WTC11 (cell line): ENCODE measurements at places on chromosomes 13 and 19. TPM values are rescaled to one million over a fixed set of nuclear protein-coding genes. Genes with fewer than 3 reads are reported as not detected.

GRCh38 chr19:16660763-16661479 is at the start of gene TMEM38A:
Gene TMEM38A (plus strand): TSS chr19:16661139. CDS start chr19:16661218, 79 bp downstream.
- peak; percentile 38 for DNase-seq
- no peaks in the 10 kb centered on the region; the same call in 1 of the 2 replicates for H3K27me3 ChIP-seq
- peaks cover 11% of the 10 kb centered on the region for H3K4me1 ChIP-seq
- H3K4me3 ChIP-seq, result peak within 1 kb of the TSS; percentile 98

DNA sequence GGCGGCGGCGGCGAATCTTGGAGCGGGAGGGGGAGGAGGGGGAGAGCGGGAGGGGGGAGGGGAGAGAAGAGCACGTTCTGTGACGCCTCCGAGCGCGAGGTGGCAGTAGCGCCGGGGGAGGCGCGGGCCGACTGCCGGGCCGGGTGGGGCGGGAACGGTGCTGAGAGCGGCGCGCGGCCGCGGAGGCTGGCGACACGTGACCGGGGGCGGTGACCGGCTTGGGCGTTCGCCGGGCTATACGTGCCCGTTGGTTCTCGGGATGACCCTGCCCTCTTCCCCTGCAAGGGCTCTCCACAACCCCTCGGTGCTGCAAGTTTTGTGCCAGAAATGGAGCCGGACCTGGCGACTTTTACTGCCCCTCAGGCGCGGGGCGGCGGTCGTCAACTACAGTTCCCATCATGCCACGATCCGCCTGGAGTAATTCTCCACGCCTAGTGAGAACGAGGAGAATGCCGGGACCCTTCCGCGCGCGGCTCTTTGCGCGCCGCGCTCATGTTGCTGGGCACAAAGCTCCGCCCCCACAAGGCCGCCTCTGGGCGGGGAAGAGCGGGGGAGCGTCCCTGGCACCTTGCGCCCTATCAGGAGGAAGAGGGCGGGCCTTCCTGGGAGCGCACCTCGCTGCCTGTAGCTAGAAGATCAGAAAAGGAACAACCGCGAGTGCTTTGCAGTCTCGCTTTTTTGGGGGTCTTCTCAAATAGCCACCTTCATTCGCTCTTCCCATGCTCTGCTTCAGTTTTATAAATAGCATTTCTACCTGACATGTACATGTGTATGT is at the start of gene KPNA3:
TSS of gene KPNA3 (minus strand) at position 133 of the 775 bp plus-strand sequence. CDS start 176 bp downstream, outside the sequence.
- H3K4me3 ChIP-seq, result peak within 1 kb of the TSS; percentile 96
- peaks cover 32% of the 10 kb centered on the region for H3K4me1 ChIP-seq
- H3K27me3 ChIP-seq, result no peaks in the 10 kb centered on the region
- peak; percentile 95 for DNase-seq

DNA sequence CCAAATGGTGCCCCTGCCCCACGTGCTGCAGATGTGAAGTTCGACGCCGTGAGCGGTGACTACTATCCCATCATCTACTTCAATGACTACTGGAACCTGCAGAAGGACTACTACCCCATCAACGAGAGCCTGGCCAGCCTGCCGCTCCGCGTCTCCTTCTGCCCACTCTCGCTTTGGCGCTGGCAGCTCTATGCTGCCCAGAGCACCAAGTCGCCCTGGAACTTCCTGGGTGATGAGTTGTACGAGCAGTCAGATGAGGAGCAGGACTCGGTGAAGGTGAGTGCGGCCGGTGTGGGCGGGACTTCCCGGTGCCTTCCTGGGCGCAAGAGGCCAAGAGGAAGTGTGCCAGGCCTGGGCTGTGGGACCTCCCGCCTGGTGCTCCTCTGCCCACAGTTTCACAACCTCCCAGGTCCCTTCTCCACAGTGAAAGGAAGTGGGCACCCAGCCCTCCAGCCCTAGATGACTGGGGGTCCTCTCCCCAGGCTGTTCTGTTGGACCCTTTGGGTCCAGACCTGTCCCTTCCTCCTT is 14.1 kb upstream of the RELB start:
- no peak overlapping the region for H3K27ac ChIP-seq
- peaks cover 10% of the 10 kb centered on the region for H3K36me3 ChIP-seq
- no peak for DNase-seq
- H3K4me1 ChIP-seq, result no peaks in the 10 kb centered on the region
- no peak overlapping the region for H3K4me3 ChIP-seq

The CYP2S1 gene
- 173 to 191 TPM (median 188 TPM) in 3 replicates for total RNA-seq

GRCh38 chr19:16456652-16457194 is 15.0 kb downstream of the EPS15L1 start:
- peak overlapping the region; percentile 95 for H3K27ac ChIP-seq
- H3K4me1 ChIP-seq, result peaks cover 52% of the 10 kb centered on the region
- peak; percentile 28 for DNase-seq
- no peaks in the 10 kb centered on the region for H3K27me3 ChIP-seq
- no peaks in the 10 kb centered on the region for H3K36me3 ChIP-seq

DNA sequence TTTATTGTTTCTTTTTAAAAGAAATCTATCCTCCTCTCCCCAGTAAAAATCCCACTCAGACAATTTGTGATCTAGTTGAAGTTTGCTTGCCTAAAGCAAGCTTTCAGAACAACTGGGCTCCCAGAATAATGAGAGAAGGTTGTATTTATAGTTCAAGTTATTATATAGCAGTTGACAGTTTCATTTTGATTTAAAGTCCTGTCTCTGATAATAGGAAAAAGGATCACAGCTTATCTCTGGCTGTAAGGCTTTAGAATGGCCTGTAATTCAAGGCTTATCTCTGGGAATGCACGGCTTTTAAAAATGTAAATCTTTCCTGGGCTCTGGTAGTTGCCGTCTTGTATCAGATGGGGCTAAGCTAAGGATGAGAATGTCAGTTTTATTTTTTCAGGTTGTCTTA is 123.3 kb upstream of the TMTC4 start:
- 0 out of 2 replicates have a peak, but pooled peaks cover 3% of the 10 kb centered on the region for H3K27me3 ChIP-seq
- H3K4me1 ChIP-seq, result peaks cover 41% of the 10 kb centered on the region
- H3K4me3 ChIP-seq, result no peak overlapping the region

The RASGRP4 gene
- total RNA-seq, result 2.5 to 4.1 TPM (median 3.4 TPM) in 3 replicates

- H3K27ac ChIP-seq, result no peak overlapping the region
- H3K4me1 ChIP-seq, result peaks cover 34% of the 10 kb centered on the region
- peaks cover 13% of the 10 kb centered on the region for H3K36me3 ChIP-seq
- DNase-seq, result no peak
Observed at GRCh38 chr13:44906713-44907112, 82.6 kb downstream of the NUFIP1 start.
